WTC11 (cell line): ENCODE measurements at places on chromosomes 11 and 22. TPM values are rescaled to one million over a fixed set of nuclear protein-coding genes. Genes with fewer than 3 reads are reported as not detected.

Gene CASP1
- total RNA-seq, result 0.78 TPM in 1 of 3 replicates, not detected in the others

Gene BIRC3
- total RNA-seq, result 0.33 to 0.50 TPM (median 0.39 TPM) in 3 replicates

Gene ANGPTL5
- total RNA-seq, result not detected in 3 replicates

Gene ARCN1
- total RNA-seq, result 134 to 154 TPM (median 141 TPM) in 3 replicates
